ENCODE measurements at places on chromosomes 16 and 17. TPM values are rescaled to one million over a fixed set of nuclear protein-coding genes. Genes with fewer than 3 reads are reported as not detected.
A peak's percentile ranks its signal among the peaks of the same experiment; 100 is the strongest.

The CD300H gene
- not detected for total RNA-seq

The RHBDL1 gene
- 0.49 TPM for total RNA-seq

The SERPINF2 gene
- total RNA-seq, result 0.12 TPM

The TMIGD1 gene
- not detected for total RNA-seq

The ABI3 gene
- 55.5 TPM for total RNA-seq

DNA sequence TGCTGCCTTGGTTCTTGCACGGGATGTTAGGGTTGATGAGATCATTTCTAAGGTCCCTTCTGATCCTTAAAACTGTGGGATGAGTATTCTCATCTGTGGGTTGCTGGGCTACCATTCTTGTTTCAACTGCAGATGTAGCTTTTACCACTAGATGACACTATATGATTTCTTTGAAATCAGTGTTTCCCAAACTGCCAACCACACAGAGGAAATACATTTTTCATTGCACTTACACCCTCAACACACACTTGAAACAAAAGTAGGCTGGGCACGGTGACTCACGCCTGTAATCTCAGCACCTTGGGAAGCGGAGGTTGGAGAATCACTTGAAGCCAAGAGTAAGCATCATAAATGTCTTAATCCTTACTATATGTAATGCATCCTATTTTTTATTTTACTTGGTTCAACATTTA lies 15.3 kb downstream of the LCMT1 start:
- peak; percentile 40 for DNase-seq

- no peak for DNase-seq
These were observed 433.3 kb downstream of the XYLT1 start for GRCh38 chr16:17037499-17037898.

DNA sequence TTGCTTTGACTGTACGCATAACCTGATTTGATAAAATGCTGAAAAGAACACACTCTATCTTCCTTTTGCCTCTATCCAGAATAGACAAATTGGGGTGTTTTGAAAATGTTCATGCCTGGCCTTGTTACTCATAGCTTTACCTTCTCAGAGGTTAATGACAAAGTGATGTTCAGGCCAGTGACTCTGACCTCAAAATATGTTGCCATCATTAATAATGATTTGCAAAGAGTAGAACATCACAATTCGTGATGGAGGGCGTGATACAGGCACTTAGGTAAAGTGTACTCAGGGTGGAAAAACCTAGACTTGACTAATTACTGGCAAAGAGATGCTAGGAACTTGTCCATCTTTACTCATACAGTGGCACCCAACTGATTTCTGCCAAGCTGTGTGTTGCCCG lies 656.6 kb upstream of the SOX9 start:
- no peak for DNase-seq

- DNase-seq, result no peak
These were observed 53.6 kb downstream of the KANSL1 start for GRCh38 chr17:46139432-46140210.

- no peak for DNase-seq
These were observed 160.6 kb downstream of the CYLD start for GRCh38 chr16:50902457-50902856.

Measured in activated naive CD8-positive, alpha-beta T cell treated with anti-CD3 and anti-CD28 coated beads for 36 hours (primary cell).